Subcutaneous preadipocyte (primary cell): ENCODE measurements at places on chromosomes 1 and 21. TPM values are rescaled to one million over a fixed set of nuclear protein-coding genes. Genes with fewer than 3 reads are reported as not detected.

RNPC3 gene
- total RNA-seq: 15.1 and 18.7 TPM in 2 replicates

TDRD5 gene
- not detected in 2 replicates for total RNA-seq

PKN2 gene
- total RNA-seq: 27.6 and 42.4 TPM in 2 replicates

PRKCZ gene
- total RNA-seq: 1.2 and 1.8 TPM in 2 replicates

DDR2 gene
- 181 and 196 TPM in 2 replicates for total RNA-seq

CALML6 gene
- under 0.01 and 0.20 TPM in 2 replicates for total RNA-seq

WNT3A gene
- total RNA-seq: not detected in 2 replicates

S100A7 gene
- not detected in 2 replicates for total RNA-seq

FCRL1 gene
- total RNA-seq: not detected in 2 replicates

ZNF593OS gene
- total RNA-seq: under 0.01 TPM in 1 of 2 replicates, not detected in the other
